ENCODE measurements at places on chromosomes 3 and 15.

- no peak for DNase-seq
These were observed 764 bp downstream of the UACA start for GRCh38 chr15:70762469-70763119.

- DNase-seq: no peak
These were observed 926 bp upstream of the SKOR1 start for GRCh38 chr15:67824197-67824968.

GRCh38 chr15:76916369-76916768 lies 11.2 kb upstream of the SCAPER start:
- DNase-seq: no peak

GRCh38 chr3:66712210-66712609 lies 211.4 kb upstream of the LRIG1 start:
- DNase-seq: no peak

DNA sequence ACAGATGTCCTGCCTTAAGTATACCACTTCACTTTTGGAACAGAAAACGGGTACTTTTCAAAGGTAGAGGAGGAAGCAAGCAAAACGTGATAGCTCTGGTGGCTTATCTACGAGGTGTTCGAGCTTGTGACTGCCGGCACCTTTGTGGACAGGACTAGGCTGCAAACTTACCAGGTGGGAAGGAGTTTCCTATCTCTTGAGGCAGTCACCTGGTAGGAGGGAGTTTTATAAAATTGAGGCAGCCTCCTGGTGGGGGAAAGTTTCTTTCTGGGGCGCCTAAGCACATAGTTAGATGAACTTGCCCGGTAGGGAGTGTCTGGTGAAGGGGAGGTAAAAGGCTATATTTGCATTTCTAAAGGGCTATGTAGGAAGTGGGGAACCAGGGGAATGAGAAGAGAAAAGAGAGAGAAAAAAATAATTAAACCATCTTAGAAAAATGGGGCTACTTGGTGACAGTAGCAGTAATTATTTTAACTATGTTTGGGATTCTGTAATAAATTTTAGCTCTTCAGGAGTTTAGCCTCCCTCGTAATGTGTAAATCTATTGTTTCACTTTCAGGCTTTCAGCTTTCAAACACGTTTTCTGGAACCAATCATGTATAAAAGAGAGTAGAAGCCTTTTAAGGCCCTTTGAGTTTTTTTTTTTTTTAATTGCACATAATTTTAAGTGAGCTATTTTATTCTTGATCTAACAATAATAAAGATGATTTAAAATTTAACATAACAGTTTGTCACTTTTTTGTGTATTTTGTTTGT lies 131.0 kb downstream of the IL5RA start:
- DNase-seq: no peak

- no peak for DNase-seq
These were observed 60.2 kb downstream of the AGBL1 start for GRCh38 chr15:86139828-86140227.

- DNase-seq: peak; percentile 51
These were observed 39.3 kb downstream of the NKIRAS1 start for GRCh38 chr3:23877329-23877980.
